NCI-H187 (cell line): ENCODE measurements at places on chromosomes 11 and 22.

GRCh38 chr11:95065336-95065735 is 1.4 kb upstream of the SRSF8 start:
- DNase-seq = peak; percentile 11

DNA sequence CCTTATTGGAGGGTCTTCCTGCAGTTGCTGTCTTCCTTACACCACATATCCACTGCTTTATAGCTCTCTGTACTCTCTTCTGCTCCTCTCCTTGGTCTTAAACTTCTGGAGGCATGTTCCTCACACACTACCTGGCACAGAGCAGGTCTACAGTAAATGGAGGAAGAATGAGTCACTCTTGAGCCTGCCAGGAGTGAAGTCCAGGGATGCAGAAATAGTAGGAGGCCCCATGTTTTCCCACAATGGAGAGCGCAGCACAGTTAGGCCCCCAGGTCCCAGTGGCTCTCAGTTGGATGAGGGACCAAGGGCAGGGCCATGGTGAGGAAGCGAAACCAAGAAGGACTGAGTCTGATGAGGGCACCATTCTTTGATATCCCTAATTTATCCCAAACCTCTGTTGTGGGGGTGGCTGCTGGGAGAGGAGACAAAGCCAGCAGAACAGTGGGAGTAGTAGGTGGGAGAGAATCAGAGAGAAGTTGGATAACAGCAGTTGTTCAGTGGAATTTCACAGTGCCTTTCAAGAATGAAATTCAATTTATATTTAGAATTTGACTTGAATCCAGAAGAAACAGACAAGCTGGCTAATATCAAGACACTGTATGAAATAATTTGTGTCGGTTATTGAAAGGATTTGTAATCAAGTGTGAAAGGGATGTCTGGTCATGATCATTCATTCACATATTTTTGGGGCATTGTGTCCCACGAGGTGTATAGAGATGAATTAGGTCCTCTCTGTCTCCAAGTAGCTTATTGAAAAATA is 187.8 kb downstream of the HIPK3 start:
- DNase-seq = no peak

- no peak for DNase-seq
Observed at GRCh38 chr22:22573047-22573889, 14.2 kb upstream of the PRAME start.

DNA sequence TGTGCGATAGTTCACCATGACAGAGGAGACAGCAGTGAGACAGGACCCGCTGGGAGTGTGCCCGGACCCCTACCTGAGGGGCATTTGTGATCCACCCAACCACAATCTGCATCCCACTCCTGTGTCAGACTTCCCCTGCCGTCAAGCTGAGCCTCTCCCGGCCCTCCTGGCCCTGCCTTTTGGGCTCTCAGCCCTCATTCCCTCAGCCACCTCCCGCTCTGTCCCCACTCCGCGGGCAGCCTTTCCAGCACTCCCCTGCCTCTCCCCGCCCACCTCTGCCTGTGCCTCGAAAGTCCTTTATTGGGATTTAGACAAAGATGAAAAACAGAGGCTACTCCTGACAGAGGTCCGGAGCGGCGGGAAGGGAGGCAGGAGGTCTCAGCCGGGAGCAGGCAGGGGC is 4.2 kb downstream of the NFAM1 start:
- DNase-seq = no peak

GRCh38 chr11:119810478-119811232 is 81.7 kb upstream of the NECTIN1 start:
- DNase-seq = no peak

DNA sequence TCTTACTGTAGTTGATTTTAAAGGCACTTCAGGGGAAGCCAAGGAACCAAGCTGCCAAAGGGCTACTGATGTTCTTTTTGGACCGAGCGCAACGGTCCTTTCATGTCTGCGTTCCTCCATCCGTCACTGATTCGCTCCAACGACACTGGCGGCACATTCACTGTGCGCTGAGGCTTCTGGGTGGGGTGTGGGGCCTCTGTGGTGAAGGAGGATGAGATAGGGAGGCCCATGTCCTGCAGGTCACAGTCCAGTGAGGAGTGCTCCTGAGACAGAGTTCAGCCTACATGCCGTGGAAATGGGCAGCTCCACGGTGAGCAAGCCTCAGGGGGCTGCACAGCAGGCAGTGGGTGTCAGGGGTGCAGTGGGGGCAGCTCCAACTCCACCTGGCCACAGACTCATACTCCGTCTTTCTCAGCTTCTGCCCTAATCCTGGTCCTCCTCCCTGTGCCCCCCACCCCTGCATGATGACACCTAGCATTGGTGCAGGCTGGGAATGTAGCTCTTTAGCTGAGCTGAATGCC is 87.8 kb upstream of the SHANK2 start:
- DNase-seq = no peak

DNA sequence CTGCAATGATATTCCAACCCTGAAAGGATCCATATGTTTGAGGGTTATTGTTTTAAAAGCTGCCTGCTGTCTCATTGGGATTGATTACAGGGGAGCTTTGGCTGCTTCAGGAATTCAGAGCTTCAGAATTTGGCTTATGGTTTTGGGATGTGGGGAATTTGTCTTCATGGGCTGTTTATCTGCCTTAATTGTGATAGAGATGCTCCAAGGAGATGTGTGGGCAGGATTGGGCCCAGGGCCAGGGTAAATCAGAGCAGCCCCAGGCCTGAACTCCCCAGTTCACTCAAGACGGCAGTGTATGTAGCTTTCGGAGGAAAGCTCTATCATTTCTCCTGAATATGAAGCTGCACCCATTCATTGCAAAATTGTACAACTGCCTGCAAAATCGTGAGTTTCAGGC is 88.5 kb downstream of the ALX4 start:
- no peak for DNase-seq

DNA sequence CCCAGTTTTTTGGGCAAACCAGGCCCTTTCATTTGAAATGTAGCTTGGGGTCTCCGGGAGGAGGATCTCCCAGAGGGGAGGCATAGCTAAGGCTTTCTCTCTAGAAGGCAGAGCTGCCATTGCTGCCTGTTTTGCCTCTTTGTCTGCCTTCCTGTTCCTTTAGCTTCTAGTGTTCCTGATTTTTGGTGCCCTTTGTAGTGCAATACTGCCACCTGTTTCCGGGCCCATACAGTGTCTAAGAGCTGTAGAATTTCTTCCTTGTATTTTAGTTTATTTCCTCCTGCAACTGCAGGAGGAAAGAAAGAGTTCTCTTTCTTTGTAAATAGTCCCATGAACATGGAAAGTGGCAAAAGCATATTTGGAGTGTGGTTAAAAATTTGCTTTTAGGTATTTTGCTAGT is 19.3 kb upstream of the GLYATL1 start:
- no peak for DNase-seq

DNA sequence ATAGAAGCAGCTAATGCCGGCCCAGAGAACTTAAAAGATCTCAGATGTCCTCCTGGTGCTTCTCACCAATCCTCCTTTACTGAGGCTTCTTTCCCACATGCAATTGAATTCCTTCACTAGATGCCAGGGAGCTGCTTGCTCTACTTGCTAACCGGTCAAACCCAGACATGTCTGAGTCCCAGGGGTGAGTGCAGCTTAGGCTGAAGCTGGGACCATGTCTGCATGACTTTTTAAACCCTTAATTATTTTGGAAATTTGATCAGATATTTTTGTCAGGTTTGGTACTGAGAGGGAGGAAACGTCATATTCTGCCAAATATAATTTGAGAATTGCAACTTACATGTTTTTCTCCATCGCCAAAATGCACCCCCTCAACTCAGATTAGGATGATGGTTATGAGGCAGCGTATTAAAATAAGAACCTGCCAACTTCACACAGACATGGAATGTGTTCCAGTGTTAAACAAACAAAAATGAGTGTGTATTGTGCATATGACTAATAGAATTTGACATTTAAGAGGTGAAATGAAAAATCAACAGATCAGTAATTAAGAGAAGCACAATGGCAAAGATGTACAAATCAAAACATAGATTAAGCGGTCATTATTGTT is 529.5 kb downstream of the ETS1 start:
- no peak for DNase-seq

DNA sequence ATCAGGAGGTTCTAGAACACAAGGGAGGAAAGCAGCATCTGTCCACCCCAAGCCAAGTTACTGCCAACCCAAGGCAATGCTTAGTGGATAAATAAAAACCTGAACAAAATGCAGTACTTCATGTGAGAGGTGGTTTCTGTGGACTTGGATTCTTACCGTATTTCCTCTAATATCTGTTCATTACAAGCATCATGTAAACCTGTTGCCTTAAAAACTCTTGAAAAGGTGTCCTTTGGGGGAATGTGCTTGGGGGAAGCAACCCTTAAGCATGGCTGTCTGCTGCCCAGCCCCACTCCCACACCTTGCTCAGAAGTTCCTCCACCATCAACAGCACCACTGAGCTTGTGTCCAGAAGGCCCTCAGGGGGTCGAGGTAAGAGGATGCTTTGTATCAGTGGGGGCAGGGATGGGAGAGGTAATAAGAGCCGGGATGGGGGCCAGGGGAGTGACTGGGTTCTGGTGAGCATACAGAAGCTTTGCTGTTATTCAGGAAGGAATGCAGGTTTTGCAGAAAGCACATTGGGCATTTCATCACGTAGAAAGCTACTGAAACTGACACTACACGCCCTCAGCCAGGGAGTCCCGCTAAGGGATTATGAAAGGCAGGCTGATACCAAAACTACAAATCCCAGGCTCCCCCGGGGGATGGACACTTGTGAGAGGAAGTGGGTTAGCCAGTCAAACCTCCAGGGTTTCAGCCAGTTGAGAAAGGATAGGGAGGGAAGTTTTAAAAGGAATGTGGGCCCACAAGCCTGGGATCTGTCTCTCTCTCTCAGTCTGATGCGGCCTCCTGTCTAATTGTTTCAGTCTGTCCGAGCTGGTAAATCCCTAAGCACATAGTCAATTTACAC is 52.0 kb downstream of the KCNJ1 start:
- no peak for DNase-seq

- DNase-seq = no peak
Observed at GRCh38 chr11:17864478-17864941, 129.9 kb downstream of the KCNC1 start.

DNA sequence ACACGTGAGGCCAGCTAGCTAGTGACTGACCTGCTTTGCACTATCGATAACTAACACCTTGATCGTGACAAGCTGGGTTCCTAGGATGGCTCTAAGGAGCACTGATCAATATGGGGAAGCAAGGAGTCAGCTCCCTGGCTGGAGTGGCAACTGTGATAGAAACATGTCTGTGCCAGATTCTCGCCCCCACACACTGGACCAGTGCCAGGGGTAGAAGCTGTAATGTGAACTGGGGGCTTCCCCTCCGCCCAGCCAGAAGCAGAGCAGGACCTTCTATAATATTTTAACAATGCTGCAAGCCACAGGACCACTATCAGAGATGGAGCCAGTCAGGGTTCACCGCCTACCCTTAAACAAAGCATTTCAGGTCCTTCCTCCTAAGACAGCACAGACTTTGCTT is 96.5 kb downstream of the DSCAML1 start:
- no peak for DNase-seq

DNA sequence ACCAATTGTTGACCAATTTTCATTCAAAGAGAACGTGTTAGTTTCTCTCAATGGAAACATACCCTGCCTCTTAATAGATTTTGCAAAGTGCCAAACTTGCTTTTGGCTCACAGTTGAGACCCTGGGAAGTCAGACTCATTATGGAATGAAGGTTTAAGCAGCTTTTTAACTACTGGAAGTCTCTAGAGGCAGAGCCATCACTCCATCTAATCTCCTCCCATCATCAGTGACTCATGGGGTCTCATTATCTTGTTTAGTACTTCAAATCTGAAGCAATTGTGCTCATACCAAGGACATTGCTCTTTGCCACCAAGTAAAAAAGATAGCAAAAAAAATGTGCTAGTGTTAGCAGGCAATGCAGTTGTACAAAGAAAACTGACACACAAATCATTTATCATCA is 537.1 kb upstream of the LRRC4C start:
- DNase-seq = no peak

- no peak for DNase-seq
Observed at GRCh38 chr22:35409783-35410662, 10.1 kb downstream of the MCM5 start.

DNA sequence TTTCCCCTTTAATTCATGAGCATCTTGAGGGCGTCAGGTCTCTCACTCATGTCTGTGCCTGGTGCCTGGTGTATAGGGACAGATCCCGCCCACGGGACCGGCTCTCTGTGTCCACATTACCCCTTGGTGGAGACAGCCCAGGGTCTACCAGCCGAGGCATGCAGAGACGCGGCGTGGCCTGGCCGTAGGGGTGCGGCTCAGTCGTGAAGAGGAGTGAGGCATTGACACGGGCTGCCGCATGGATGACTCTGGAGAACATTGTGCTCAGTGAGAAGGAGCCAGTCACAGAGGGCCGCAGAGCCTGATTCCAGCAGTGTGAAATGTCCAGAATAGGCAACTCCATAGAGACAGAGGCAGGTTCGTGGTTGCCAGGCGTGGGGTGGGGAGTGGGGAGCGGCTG is 209.8 kb downstream of the TBC1D22A start:
- DNase-seq = no peak

DNA sequence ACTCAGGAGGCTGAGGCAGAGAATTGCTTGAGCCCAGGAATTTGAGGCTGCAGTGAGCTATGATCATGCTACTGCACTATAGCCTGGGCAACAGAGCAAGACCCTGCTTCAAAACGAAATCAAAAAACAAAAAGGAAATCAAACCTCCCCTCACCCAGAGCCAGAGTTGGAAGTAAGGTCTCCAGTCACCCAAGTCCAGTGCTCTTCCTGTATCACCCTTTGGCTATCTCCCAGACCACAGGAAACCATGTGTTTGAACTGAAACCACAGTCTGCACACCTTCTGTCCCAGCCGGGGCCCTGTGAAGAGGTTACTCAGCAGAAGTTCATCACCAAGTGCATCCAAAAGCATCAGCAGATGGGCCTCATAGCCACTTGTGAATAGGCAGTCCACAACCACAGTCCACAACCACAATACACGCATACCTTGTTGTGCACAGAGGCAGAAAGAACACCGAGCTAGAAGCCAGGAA is 4.6 kb downstream of the MYH9 start:
- no peak for DNase-seq

GRCh38 chr22:50419116-50419515 is 55.7 kb downstream of the SBF1 start:
- no peak for DNase-seq

DNA sequence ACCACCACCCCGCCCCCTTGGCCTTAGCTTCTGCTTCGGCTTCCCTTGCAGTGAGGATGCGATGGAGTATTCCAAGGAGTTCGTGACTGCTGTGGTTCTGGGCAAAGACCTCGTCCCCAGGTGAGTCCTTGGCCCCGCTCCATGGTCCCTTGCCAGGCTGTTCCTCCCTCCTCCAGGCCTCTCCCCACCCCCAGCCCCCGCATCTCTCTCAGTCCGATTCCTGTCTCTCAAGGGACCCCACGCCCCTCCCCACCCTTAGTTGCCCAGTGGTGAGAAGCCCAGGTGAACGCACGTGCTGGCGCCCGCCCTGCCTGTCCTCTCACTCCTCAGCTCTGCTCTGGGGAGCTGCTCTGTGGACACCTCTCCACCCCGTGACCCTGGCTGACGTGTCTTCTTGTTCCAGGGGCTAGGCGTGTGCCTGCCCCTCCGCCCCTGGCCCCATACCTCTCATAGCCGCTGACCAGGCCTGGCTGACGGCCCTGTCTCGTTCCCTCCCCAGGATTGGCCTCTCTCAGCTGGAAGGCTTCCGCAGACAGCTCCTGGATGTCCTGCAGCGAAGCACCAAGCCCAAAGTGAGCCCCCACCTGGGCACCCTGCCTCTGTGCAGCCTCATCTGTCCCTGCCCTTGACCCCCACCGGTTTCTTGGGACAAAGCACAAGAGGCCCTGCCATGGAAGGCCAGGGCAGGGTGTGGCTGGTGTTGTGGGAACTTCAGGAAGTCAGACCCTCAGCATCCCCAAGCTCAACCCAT is 14.6 kb upstream of the MYRF start:
- no peak for DNase-seq
